Smooth muscle cell of trachea (primary cell): ENCODE measurements at places on chromosomes 6 and 20. TPM values are rescaled to one million over a fixed set of nuclear protein-coding genes. Genes with fewer than 3 reads are reported as not detected.

The NHSL1 gene
- 18.2 and 26.3 TPM in 2 replicates for total RNA-seq

The NFATC2 gene
- under 0.01 and 0.17 TPM in 2 replicates for total RNA-seq

The NKX2-4 gene
- not detected in 2 replicates for total RNA-seq

The NSFL1C gene
- 19.8 and 35.3 TPM in 2 replicates for total RNA-seq

The ARMH2 gene
- total RNA-seq, result not detected in 2 replicates

The RPN2 gene
- total RNA-seq, result 233 and 456 TPM in 2 replicates

The SSTR4 gene
- not detected in 2 replicates for total RNA-seq

The TBX18 gene
- 28.1 and 55.7 TPM in 2 replicates for total RNA-seq

The PLN gene
- total RNA-seq, result under 0.01 TPM in 1 of 2 replicates, not detected in the other

The SLC52A3 gene
- not detected in 2 replicates for total RNA-seq

The KIF25 gene
- not detected in 2 replicates for total RNA-seq

The SDCBP2 gene
- 1.9 and 2.3 TPM in 2 replicates for total RNA-seq

The WFDC12 gene
- not detected in 2 replicates for total RNA-seq

The ADTRP gene
- 1.0 and 2.3 TPM in 2 replicates for total RNA-seq

The SLC16A10 gene
- total RNA-seq, result not detected in 2 replicates

The FAXC gene
- 0.66 and 1.3 TPM in 2 replicates for total RNA-seq

The SLC13A3 gene
- total RNA-seq, result 2.9 and 6.0 TPM in 2 replicates

The SIRPD gene
- total RNA-seq, result not detected in 2 replicates

The PTP4A1 gene
- total RNA-seq, result 44.5 and 62.8 TPM in 2 replicates
